ENCODE measurements at places on chromosomes 13 and 19.

DNA sequence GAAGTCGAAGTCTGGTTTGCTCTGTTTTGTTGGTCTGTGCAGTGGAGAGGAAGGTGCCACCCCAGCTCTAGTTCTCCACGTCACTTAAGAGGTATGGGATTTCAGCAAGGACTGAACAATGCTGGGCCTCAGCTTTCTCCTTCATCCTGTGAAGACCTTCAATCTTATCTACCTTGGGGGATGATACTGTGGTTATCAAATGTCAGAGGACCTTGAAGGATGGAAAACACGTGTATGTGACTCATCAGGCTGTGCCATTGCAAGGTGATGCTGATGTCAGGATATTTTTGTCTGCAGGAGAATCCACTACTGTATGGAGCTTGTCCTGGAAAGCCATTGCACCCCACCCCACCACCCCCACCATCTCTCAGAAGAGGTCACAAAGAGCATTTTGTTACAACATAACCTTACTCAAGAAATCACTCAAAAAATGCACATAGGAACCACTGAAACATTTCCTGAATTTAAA is 81.4 kb upstream of the UQCRFS1 start:
- no peak for DNase-seq

DNA sequence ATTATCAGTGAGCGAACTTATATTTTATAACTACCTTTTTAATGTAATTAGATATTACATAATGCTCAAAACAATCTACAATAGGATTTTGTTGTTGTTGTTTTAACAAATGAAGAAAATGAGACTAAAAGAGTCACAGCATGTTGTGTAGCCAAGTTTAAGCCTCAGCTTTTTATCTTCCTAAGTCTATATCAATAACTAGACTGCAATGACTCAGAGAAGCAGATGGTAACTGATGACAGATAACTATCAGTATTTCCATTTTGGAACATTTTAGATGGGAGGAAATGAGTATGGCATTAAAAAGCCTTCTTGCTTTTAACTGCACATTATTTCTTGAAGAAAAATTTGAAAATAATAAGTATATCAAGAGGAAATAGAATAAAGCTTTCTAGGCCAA is 825.2 kb downstream of the SLITRK1 start:
- DNase-seq: no peak

DNA sequence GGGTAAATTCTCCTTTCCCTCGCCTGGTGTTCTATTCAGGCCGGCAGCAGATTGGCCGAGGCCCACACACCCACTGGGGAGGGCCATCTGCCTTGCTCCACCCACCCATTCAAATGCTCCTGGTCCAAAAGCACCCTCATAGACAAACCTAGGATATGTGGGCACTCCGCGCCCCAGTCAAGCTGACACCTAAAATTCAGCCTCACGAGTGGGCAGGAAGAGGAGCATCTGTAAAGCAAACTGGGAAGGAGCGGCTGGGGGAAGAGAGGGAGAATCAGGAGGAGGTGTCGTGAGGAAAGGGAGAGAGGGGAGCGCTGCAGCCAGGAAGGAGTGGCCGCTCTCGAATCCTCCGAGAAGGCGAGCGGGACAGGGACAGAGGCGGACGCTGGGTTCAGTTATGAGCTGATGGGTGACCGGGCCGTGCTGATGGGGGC is 136.9 kb downstream of the USP12 start:
- no peak for DNase-seq

GRCh38 chr13:44075113-44075512 is 195.4 kb downstream of the LACC1 start:
- DNase-seq: no peak

DNA sequence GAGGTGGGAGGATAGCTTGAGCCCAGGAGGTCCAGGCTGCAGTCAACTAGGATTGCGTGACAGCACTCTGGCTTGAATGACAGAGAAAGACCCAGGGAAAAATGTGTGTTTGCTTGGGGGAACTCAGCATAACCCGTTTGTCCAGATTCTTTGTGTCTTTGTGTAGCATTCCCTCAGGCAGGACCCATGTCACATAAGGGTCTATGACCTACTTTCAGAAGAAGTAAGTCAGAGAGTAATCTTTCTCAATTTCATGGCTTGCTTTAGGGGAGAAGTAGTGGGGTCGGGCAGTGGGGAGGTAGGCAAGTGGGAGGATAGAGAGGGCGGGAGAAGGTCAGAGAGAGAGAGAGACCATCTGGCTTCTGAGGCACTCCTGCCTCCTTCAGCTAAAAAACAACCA is 11.9 kb upstream of the PSPC1 start:
- DNase-seq: no peak

DNA sequence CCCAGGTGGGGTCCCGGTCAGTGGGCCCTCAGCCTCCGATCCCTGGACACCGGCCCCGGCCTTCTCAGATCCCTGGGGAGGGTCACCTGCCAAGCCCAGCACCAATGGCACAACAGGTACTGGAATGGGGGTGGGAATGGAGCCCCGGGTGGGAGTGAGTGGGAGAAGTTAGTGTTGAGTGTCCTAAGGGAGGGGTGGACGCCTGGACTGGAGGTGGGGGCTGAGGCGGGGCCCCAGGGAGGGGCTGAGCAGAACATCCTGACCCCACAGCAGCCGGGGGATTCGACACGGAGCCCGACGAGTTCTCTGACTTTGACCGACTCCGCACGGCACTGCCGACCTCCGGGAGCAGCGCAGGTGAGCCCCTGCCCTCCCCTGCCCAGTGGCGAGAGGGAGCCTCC is 17.7 kb downstream of the EPN1 start:
- no peak for DNase-seq
